Effector CD4-positive, alpha-beta T cell (primary cell): ENCODE measurements at places on chromosomes 6 and 20.
A peak's percentile ranks its signal among the peaks of the same experiment; 100 is the strongest.

DNA sequence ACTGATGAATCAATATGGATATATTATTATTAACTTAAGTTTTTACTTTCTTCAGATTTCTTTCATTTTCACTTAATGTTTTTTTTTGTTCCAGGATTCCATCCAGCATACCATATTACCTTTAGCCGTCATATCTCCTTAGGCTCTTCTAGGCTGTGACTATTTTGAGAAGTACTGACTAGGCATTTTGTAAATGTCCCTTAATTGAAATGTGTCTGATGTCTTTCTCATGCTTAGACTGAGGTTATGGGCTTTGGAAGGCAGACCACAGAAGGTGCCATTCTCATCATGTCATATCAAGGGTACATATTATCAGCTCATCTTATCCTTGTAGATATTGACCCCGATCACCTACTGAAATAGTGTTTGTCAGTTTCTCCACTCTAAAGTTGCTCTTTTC, 101.3 kb downstream of the FOXO3 start:
- DNase-seq: no peak

GRCh38 chr6:157994125-157994795, 12.6 kb downstream of the SYNJ2 start:
- DNase-seq: no peak

DNA sequence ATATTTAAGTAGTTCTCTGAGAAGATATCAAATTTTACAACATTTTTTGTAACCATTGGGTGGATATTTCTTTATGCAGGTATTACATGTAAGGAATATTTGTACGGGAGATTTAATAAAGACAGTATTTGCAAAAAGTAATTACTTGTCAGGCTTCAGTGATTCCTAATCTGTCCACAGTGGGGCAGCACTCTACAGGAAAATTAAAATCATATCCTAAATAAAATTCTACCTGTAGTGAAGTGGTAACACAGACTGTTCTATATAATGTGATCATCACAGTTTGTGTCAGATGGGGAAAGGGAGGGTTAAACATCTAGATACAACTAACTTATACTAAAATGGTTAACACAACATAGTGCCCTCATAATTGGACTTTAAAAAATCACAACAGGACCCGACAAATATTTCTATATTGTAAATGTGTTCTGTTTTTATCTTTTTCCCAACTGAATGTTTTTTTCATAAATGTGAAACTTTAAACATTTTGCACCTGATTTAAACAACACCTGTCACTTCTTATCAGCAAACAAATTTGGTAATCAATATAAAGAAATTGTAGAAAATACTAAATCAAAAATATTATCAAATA, 145.6 kb upstream of the MANEA start:
- peak; percentile 10 for DNase-seq

DNA sequence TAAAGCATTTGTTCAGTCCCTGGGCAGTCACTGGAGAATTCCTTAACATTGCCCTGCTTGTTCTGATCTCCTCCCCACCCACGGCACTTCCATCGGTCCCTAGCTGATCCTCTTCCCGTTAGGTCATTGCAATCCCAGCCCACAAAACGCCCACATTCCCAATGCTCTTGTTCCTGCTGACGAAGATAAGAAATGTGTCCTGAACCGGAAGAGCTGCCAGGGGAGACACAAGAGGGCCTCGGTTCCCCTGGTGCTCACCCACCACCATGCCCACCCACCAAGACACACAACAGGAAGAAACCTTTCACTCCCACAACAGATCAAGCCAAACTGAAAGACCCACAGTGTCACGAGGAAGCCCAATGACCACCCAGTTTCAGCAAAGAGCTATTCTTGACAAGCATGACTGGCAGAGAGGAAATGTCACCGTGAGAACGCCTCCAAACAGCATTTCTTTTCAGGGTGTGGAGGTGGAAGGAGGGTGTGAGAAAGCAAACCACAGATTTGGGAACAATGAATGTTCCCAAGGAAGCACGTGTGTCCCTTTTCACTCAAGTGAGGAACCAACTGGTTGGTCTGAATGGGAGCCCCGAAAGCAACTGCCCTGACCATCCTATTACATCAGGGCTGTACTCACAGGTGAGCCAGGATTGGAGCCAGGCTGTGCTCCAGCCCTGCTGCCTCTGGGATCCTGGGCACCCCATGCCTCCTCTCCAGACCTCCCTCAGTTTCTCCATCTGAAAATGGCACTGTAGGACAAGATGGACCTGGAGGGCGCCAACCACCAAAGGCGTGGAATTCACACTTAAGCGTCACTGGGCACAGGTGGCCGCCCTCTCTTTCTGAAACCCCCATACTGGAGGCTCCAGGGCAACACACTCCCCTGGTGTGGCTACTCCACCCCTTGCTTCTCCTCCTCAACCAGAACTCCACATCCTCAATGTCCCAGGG, 97.5 kb downstream of the ZMYND8 start:
- DNase-seq: no peak

DNA sequence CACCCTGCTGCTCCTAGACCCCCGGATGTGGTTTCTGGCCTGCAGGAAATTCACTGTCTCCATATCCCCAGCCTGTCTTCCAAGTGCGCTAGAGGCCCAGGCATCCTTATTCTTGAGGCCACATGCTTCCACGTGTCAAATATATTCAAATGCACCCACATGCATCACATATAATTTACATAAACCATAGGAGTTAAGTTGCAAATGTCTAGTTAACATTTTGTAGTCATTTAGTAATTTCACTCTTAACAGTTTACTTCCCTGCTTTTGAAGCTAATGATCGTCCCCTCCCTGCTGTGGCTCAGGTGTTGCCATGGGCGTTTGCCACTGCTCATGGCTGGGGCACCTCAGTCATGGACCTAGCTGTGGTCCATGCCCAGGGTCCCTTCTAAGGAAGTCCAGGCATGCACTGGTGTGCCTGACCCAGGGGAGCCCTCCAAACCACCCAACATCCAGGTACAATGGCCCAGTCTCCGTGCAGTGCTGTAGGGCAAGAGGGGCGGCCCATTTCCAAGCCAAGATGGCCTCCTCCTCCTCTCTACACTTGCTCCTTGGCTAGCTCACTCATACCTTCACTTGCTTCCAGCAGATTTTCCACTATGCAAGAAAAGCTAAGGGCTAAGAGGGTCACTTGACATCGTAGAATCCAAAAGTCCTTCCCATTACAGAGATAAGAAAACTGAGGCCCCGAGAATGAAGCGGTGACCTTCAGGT, 42.4 kb downstream of the FGD2 start:
- no peak for DNase-seq

DNA sequence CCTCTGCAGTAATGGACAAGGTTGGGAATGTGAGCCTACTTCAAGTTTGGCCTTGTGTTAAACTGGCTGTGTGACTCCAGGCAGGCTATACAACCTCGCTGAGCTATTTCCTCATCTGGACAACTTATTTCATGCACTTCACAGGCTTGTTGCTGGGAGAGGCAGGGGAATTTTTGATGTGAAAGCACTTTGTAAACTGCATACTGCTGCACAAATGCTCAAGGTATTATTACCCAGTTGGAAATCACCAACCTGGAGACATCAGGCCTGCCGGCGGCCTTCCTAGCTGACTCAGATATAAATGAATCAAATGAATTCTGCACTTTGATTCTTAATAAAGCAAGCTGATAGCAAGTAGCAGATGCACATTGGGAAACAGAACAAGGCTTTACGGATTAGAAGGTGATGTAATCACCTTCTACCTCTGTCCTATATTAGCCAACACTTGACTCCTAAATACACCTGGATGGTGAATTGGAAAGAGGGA, 10.1 kb downstream of the JARID2 start:
- no peak for DNase-seq

DNA sequence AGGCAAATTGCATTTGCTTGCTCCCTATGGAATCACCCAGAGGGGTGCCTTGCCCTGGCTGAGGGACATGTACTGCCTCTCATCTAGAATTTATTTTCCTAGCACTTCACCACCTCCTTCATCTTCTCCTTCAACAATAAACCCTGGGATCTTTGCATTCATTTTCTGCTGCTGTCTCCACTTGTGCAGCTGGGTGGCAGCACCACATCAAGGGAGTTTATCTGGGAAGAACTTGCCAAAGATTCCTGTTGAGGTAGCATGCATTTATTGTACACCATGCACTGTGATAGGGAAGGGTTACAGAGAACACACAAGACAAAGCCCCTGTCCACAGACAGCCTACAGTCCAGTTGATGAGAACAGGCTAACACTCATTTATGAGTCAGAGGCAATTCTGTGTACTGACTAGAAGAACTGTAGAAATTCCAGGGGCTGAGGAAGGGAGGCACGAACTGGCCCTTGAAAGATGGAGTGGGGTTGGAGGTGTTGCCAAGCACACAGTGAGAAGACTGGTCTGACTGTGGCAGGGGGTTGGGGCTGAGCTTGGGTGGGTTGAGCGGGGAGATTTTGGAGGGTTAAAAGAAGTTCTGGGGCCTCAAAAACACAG, 17.5 kb downstream of the C20orf173 start:
- no peak for DNase-seq

DNA sequence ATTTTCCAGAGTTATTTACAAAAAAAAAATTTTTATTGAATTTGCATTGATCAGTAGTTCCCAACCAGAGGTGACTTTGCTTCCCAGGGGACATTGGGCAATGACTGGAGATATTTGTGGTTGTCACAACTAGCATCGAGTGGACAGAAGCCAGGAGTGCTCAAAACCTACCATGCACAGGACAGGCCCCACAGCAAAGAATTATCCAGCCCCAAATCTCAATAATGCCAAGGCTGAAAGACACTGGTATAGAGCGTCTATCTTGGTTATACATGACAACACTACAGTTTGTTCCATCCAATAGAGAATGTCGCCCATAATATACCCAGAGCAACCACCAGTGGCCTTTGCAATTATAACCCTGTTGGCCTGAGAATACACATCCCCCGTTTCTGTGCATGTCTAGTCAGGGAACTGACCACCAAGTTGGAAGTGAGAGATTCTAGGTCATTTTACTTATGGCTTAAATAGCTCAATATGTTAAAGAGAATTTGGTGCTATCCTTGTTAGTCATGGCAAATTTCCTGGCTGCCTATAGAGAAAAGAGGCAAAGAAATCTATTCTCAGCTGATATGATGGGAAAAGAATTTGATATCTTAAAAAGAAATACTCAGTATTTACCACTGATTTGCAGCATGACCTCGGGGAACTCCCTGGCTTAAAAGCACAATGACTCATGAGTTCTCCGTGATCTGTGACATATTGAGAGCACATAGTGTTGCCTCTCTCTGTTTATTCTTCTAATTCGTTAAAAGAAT, 76.0 kb upstream of the ADTRP start:
- no peak for DNase-seq

DNA sequence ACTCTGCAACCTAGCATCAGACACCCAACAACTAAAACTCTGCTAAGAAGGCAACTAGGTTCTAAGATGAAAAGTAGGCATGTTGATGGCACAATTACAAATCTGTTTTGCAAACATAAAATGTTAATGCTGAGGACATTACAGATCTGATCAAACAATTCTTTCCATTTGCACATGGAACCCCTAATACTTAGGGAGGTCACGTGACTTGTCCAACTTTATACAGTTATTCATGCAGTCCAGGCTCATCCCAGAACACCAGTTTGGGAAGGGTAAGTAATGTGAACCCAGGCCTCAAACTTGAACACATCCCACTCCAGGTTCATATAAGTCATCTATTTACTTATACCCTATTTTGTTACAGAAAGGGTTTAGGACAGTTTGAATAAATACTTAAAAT, 247.2 kb downstream of the HACE1 start:
- DNase-seq: no peak

GRCh38 chr6:21005816-21006570, 471.7 kb downstream of the CDKAL1 start:
- no peak for DNase-seq

- no peak for DNase-seq
These were observed 82.3 kb downstream of the CEBPB start for GRCh38 chr20:50272724-50273446.

DNA sequence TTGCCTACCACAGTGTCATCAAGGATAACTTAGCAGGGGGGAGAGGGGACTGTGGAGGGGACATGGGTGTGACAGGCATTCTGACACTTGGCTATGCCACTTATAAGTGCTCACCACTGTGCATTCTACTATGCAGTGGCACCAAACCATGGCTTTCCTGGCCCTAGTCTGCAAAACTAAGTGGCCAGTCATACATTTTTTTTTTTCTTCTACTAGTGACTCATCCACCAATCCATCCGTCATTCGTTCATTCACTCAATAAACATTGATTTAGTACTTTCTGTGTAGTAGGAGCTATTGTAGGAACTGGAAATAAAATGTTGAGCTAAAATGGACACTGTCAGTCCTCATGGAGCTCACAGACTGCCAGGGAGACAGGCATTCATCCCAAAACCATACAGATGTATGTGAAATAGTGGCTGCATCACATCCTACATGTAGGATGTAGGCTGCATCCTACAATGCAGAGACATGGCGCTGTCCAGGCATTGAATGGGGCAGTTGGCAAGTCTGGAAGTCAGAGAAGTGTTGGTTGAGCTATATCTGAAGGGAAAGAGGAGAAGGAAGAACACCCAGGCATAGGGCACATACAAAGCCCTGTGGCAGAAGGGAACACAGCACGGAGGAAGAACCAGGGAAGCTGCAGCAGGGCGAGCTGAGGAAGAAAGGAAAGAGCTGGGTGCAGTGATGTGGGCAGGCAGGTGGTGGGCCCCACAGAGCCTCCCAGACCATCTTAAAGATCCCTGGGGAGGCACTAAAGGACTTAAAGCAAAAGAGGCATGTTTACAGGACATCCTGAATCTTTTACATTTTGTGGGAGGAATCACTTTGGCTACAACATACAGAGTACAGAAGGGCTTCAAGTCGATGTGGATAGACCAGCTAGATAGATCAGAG, 224.4 kb downstream of the UST start:
- DNase-seq: no peak

DNA sequence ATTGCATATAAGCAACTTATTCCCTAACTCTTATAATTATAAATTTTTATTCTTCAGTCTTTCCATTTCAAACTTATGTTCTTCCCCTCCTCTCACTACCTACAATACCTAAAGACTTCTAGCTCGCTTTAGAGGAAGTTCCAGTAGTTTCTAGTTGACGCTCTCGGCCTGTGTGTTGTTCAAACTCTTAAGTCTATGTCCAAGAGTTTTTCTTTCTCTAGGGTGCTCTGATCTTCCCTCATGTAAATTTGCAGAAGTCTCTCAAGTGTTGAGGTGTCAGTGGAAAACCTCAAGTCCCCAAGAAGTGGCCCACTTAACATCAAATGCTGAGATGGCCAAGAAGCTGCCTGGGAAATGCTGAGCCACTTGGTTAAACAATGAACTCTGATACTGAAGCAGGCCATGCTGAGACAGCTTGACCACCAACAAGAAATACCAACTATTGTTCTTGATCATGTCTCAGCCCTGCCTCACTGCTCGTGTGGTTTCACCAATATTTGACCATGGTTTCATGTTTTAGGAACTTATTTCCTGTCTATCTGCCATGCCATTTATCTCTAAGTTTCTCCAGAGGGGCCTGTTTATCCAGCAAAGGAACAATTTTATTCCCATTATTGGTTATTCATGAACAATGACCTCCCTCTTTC, 100.9 kb upstream of the TCF21 start:
- no peak for DNase-seq
